ENCODE measurements at places on chromosomes 16 and 17.

DNA sequence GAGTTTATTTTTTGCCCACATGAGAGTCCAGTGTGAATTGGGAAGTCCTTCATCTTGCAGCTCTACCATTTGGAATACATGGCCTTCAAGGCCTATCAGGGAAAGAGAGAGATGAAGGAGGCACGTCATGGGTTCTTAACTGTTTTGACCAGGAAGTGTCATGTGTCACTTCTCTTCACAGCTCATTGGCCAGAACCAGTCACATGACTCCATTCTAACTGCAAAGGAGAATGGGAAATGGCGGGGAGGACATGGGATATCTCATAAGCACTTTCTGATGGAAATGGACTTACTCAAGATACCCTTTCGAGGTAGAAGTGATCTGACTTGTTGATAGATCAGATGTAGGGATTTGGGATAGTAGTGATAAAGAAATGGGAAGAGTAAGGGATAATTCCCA lies 57.9 kb upstream of the CES5A start:
- DNase-seq, result no peak

DNA sequence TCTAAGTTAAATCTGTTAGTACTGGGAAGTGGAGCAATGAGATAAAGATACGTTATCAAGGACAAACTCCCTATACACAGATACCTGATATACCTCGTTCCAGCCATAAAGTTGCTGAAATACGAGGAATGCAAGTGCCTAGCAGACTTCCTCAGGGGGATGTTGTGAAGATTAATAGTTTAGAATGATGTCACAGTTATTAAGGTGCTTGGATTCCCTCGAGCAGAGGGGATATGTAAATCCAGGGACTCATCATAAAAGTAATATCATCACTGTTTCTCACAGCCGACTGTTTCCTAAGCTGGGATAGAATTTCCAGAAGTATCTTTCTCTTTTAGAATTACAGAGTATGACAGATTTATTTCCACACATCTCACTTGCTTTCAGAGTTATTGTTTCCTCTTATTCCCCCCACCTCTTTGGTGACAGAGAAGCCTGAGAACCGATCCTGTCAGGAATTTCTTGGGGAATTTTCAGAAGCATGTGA lies 28.4 kb upstream of the ZFHX3 start:
- no peak for DNase-seq

DNA sequence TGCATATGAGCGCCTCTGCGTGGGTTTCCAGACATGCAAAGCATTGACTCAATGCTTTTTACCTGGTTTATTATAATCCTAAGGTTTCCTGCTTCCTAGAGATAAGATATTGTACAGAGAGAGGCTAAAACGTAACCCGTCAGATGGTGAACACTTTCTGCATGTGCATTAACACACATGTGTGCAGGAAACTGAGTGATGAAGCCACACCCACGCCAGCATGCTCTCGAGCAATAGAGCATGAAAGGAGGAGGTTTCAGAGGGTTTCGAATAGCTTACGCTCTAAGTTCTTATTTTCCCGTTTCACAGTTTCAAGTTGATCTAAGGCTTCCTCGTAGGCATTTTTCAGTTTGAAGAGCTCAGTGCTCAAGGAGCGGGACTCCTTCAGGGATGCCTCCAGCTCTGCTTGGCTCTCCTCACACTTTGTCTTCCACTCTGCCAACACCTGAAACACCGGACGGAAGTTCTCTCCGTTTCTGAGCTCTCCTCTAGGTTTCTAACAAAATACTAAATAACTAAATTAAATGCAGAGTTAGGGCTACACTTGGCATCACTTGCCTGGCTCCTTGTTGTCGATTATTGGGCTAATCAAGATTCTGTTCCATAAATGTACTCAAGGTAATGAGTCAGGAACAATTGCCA lies 23.2 kb downstream of the MYH3 start:
- no peak for DNase-seq

DNA sequence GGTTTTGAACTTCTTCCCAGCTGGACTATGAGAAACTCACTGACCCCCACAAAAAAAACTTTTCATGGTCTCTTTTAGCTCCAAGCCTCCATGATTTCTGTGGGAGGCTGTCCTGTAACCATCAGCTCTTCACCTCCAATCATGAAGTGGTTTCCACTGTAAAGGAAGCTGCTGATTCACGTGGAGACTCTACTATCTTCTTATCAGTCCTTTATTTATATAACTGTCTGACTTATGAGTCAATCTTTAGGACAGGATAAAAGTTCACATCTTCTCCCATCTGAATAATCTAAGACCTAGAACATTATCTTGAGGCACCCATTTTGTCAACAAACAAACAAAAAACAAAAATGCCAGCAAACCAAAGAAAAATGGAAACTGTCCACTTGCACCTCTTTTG lies 409.9 kb downstream of the SLC39A11 start:
- no peak for DNase-seq

- no peak for DNase-seq
Measured at GRCh38 chr16:48182979-48183537, 27.3 kb upstream of the ABCC12 start.

GRCh38 chr17:50186661-50187393 lies 14.6 kb downstream of the COL1A1 start:
- no peak for DNase-seq

- no peak for DNase-seq
Measured at GRCh38 chr17:41621916-41622315, 2.5 kb downstream of the KRT17 start.

GRCh38 chr17:4514206-4514605 lies 15.5 kb downstream of the SPNS2 start:
- no peak for DNase-seq

Measured in CD8-positive, alpha-beta memory T cell (primary cell).